Kidney epithelial cell (primary cell): ENCODE measurements at places on chromosomes 6 and 20.

DNA sequence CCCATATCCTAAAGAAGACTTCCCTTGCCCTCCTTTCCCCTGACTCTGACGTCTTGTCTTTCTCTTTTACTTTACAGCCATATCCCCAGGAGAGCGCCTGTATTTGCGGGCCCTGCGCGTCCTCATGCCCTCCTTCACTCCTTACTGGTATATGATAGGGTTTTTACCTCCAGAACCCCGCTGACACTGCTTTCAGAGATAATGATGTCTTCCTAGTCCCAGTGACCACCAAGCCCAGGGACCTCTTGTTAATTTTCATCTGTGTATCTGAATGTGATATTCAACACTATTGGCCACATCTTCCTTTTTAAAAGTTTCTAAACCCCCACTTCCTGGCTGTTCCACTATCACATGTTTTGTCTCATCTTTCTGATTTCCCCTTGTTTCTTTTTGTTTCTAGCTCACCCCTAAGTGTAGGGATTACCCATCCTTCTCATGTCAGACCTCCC lies 102.0 kb downstream of the HIVEP1 start:
- no peak for DNase-seq

GRCh38 chr6:14371530-14371929 lies 254.0 kb downstream of the CD83 start:
- DNase-seq = no peak

DNA sequence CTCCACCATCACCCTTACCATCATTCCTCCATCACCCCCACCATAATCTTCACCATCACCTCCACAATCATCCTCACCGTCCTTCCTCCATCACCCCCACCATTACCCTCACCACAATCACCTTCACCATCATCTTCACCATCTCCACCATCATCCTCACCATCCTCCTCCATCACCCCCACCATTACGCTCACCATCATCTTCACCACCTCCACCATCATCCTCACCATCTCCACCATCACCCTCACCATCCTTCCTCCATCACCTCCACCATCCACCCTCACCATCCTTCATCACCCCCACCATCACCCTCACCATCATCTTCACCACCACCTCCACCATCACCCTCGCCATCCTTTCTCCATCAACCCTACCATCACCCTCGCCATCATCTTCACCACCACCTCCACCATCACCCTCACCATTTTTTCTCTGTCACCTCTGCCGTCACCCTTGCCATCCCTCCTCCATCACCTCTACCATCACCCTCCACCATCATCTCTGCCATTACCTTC lies 33.1 kb upstream of the MPC1 start:
- no peak for DNase-seq

GRCh38 chr6:221531-222349 lies 70.5 kb upstream of the DUSP22 start:
- no peak for DNase-seq

DNA sequence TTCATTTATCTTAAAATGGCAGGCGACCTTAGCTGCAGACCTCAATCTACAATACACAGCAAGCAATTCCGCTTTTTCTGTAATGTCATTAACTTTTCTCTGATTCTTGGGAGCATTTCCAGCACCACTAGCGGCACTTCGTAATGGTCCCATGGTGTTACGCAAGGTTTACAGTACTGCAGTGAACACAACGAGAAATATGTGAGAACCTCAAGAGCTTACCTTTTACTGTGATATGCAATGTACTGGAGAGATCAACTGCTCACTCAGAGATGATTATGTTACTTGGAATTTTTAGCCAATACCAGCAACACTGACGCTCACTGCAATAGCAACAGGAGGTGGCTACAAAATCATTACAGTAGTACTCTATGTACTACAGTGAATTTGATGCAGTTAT lies 2.8 kb upstream of the CEP43 start:
- DNase-seq = peak; percentile 26
